ENCODE measurements at places on chromosomes 3 and 15.
A peak's percentile ranks its signal among the peaks of the same experiment; 100 is the strongest.

GRCh38 chr15:90084876-90085423 lies 17.3 kb downstream of the IDH2 start:
- no peak for DNase-seq

GRCh38 chr3:83039422-83039821 lies 1278.0 kb upstream of the GBE1 start:
- DNase-seq: no peak

- DNase-seq: peak; percentile 41
Observed at GRCh38 chr3:13543253-13543652, 5.7 kb upstream of the FBLN2 start.

DNA sequence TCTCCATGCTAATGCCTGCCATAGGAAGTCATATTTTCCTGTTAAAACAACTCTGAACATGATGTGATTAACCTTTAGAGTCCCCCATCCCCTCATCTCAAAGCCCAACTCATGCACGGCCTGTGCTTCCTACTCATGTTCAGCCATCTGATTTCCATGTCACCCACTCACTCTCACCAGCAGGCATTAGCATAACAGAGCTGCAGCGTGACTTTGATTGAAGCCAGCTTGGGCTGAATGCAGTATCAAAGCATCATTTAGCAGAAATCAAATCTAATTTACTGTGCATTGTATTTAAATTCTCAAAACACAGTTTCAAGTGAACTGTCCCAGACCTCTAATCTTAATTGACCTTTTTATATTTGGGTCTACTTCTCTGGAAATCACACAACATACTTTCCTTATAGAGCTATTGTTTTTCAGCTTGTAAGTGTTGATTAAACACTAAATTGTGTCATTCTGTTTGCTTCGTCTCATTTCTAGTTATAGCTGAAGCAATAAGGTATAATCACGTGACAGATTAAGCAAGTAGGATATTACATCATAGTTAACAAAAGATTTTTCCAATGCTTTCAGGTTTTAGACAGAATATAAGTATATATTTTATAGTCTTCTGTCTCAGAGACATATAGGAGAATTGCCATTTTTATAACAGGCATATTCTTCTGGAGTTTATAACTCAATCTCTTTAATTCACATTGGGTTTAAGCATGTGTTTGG lies 501.5 kb downstream of the ROBO2 start:
- DNase-seq: peak; percentile 15

- DNase-seq: no peak
Observed at GRCh38 chr15:86155551-86155950, 75.9 kb downstream of the AGBL1 start.

DNA sequence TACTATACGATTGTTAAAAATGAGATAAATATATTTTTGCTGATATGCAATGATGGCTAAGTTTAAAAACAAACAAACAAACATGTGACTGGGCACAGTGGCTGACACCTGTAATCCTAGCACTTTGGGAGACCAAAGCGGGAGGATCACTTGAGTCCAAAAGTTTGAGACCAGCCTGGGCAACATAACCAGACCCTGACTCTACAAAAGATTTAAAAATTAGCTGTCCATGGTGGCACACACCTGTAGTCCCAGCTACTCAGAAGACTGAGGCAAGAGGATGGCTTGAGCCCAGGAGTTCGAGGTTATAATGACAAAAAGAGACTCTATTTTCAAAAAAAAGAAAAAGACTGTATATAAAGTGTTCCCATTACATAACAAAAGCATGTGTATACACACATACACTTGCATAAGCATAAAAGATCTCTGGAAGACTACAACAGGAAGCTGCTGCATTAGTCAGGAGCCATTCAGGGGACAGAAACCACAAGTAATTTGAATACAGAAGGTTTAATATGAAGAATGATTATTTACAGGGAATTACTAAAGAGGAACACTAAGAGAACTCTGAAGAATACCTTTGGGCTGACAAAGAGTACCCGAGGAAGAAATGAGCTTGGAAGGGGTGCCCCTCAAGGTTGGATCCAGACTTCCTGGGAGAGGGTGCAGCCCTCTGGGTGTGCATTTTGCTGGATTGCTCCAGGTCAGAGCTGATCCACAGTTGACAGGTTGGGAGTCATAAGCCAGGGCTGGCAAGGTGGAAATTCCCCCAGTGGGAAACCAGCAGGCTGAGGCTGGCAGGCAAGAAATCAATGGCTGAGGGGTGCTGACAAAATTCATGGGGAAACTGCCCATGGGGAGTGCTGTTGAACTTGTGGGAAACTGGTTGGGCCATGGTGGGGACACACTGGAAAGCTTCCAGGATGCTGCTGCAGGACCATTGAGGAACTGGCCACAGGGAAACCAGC lies 9.3 kb upstream of the TM4SF18 start:
- DNase-seq: peak; percentile 88

GRCh38 chr3:62039586-62039985 lies 333.8 kb downstream of the FEZF2 start:
- DNase-seq: no peak

- no peak for DNase-seq
Observed at GRCh38 chr15:25529774-25530173, 91.0 kb upstream of the UBE3A start.

GRCh38 chr15:89308236-89308635 lies 26.4 kb downstream of the POLG start:
- DNase-seq: no peak

DNA sequence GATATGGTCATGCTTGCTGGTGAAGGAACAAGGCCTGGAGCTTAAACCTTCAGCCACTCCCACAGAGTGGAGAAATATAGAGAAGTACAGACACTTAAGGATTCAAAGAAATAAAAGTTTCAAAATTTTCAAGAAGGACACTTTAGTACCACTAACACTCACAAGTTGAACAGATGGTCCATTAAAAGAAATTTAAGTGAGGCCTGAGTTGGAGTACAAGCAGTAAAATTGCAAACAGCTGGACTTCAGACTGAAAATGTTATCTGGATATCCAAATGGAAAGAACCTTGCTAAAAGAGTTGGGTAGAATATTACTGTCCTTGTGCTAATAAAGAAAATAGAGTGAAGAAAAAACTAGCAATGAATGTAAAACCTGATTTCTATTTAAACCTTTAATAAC lies 397.1 kb upstream of the KCNMB2 start:
- DNase-seq: no peak

- DNase-seq: no peak
Observed at GRCh38 chr15:75573648-75574384, 5.3 kb downstream of the PTPN9 start.

- DNase-seq: peak; percentile 95
Observed at GRCh38 chr15:62075595-62076277, 9.0 kb downstream of the C2CD4A start.

DNA sequence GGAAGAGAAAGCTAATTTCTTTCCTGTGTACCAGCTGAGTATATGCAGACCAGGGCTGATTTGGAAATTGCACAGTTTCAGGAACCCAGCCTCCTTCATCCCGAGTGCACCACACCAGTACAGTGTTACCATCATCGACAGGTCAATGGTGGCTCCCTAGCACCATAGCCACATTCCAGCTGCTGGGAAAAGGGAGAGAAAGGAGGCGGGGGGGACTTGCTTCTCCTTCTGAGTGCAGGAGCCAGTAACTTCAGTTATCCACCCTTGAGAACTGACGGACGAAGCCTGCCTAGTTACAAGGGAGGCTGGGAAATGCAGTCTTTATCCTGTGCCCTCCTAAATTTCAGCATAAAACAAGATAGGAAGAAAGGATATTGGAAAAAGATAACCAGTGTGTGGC lies 129.7 kb upstream of the PRICKLE2 start:
- DNase-seq: no peak

GRCh38 chr3:64496786-64497490 lies 190.9 kb downstream of the ADAMTS9 start:
- DNase-seq: no peak

DNA sequence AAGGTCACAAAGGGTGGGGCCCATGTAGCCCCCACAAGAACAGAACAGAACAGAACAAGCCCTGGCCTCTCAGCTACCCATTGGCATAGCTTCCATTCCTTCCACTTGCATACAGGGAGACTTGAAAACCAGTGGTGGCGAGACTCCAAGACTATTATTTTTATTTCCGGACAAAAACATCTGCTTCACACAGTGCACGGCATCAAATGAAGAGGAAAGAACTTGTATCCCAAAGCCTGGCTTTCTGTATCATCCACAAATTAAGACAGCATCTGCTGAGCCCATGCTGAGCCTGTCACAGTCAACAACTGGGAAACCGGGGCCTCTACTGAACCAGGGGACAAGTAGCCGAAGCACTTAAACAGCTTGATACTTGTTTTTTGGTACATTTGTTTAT lies 56.0 kb downstream of the CLEC3B start:
- no peak for DNase-seq

- DNase-seq: no peak
Observed at GRCh38 chr15:98416222-98416855, 232.0 kb upstream of the IGF1R start.

DNA sequence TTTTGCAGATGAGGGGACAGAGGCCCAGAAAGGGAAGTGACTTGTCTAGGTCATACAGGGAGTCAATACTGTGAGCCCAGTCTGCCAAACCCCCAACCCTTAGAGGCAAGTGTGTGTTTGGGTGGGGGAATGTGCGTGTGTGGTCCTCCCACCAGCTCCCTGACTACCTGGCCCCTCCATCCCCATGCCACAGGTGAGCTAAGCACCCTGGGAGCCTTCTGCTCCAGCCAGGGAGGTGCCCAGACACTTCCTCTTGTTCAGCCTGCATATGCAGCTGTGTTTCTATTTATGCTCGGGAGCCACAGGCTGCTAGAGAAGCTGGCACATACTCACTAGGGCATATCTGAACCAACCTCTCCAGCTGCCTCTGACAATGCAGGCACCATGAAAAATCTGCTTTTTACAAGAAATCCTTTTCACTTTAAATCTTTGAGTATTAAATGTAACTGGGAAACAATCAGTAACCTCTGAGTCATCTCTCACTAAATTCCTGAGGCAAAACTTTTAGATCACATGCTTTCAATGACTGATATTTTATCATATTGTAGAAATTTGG lies 20.7 kb downstream of the TBC1D2B start:
- peak; percentile 67 for DNase-seq

DNA sequence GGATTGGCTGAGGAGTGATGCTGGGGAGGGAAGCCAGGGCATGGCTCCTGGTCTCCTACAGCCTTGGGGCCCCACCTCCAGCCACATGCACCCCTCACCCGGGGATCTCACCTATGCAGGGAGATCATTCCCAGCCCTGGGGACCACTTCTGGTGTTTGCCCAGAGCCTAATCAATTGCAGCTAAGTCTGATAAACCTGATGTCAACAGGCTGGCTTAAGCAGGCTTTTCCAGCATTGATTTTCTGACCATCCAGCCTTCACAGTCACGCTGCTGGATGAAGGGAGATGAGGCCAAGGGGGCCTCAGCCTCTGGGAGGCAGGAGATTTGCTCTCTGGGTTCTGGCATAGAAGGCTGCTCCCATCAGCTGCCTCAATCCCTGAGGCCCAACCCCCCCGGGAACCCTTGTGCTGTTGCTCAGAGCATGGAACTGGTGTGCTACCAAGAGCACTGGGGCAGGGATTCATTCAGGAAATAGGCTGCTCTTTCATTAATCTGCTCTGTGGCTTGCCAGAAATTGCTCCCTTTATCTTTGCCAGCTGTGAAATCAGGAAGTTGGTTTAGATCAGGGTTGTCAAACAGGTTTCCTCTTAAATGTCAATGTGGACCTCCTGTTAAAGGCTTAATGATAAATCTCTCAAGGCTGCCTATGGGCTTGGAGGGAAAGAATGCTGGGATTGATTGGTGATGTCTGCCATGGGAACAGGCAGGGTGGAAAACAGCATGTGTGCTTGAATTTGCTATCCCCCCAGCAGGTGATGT lies 19.0 kb downstream of the FAM3D start:
- DNase-seq: peak; percentile 59

- peak; percentile 72 for DNase-seq
Observed at GRCh38 chr3:24299806-24300626, 194.6 kb downstream of the THRB start.

- DNase-seq: peak; percentile 59
Observed at GRCh38 chr3:123298903-123299302, 97.2 kb downstream of the SEC22A start.

DNA sequence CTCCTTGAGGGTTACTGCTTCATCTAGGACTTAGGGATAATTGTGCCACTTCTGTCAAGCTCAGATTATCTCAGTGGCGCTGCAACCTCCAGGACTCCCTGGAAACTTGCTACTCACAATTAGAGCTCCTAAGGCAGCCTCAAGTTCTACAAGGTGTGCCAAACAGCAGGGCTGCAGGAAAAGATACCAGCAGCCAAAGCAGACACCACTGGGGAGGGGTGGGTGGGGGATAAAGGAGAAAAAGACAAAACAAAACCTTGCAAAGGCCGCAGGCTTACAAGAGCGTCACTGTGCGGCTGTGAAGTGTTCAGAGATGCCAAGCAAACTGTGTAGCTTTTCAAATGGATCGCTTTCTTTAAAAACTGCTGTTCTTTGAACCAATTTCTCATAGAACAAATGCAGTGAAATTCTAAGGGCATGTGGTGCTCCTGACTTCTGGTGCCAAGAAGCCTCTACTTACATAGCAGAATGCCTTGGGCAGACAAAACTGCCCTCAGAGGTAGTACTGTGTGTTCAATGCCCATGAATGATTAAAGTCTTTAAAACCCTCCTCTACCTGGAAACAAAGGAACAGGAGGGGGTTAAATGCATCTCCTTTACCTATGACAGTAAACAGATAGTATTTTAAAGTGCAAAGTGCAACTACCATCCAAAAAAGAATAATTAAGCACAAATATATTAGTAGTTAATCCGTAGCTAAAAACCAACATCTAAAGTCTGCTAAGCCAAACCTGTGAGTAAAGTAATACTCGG lies 353.4 kb downstream of the FOXP1 start:
- no peak for DNase-seq

GRCh38 chr3:42979044-42979972 lies at the start of gene GASK1A:
Gene GASK1A (plus strand): TSS chr3:42979311. CDS start chr3:42979643, 332 bp downstream.
- no peak for DNase-seq

DNA sequence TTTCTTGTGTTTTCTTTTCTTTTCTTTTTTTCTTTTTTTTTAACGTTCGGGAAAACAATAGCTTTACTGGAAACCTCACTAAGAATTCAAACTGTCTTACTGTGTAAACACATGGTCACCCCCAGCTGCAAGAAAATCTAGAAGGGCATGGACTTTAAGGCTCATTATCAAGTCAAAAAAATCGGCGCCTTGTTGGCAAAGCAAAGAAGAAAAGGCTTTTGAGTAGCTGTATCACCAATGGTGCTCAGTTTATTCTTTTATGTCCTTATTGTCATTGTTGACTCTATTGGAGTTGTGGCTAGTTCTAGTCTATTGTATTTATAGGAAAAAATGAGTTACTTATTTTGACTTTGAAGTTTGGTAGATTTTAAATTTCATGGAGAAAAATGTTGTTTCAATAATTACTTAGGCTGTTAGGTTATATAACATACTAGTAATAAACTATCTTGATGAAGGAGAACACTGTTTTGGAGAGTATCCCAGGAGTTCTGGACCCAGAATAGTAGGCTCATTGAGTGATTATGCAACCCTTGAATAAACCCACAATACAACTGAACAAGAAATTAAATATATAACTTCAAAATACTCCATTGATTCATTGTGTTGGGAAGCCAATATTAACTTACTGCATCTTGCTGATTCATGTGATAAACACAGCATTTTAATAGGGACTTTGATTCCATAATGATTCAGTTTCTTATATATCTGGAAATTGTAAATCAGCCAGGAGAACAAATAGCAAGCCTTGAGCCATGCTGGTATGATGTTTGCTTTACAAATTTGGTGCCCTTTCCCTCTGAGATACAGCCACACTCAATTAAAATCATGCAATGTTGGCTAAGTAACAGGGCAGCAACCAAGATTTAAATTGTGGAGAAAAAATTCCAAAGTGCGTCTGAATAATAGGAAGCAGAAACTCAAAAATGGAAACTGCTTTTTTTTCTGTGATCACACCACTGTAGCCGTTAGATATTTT lies 27.8 kb upstream of the GOLIM4 start:
- DNase-seq: no peak

Data from bronchial epithelial cell (primary cell).